ENCODE measurements at places on chromosomes 5 and 9.

DNA sequence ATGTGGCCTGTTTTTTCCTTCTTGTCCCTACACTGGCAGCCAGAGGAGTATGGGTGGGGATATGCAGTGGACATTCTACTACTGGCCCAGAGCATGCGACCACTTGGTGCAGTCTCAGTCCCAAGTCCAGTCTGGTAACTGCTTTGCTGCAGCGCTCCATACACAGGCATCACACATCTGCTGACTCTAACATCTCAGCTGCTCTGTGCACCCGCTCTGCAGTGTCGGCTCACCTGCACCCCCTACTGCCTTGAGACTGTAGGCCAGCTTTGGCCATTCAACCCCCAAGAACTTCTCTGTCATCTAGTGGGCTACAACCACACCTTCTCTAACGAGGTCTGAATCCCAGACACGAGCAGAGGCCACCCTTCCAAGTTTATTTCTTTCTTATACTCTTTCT is 46.4 kb upstream of the SLCO6A1 start:
- no peak for DNase-seq

DNA sequence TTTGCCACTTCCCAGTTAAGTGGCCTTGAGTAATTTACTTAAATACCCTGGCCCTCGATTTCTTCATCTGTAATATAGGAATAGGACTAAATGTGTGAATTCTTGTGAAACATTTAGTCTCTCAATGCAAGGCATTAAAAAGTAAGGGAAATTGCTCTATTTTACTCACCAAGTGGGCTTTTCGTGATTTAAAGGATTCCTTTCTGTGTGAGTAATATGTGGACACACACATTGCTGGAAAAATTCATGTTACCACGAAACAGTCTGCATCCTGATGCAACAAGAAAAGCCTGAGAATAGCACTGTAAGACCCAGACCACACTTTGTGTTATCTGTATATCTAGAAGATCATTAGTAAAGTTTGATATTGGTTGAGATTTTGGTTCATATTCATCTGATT is 1243.0 kb upstream of the CDH9 start:
- no peak for DNase-seq

DNA sequence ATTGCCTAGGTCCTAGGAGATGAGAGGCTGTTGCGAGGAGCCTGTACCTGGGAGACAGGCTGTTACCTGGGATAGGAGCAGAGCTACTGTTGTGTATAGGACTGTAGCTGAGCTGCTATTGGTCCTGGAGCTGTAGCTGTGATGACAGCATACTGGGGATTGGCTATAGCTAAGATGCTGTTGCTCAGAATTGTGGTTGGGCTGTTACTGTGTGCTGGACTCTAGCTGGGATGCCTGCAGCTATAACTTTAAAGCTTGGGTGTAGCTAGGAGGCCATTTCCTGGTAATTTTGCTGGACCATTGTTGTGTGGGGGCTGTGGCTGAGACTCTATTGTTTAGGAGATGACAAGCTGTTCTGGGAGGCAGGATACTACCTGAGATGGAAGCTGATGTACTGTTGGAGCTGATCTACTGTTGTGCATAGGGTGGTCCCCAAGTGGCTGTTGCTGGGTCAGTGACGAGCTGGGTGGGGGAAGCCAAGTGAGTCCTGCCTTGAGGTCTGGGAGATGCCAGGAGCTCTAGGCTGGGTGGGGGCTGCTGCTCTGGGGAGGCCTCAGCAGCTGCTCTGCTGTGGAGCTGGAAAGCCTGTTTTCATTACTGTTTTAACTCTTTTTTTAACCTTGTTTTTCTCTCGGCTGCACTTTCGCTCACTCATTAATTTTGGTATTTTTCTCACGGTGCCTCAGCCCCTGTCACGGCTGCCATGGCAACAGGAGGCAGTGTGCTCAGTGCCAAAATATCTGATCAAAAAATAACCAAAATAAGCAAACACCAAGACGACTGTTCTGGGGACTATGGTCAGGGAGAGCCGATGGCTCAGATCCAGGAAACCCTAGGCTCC is 3.0 kb upstream of the PCDH1 start:
- no peak for DNase-seq

GRCh38 chr5:612498-613424 is 621 bp downstream of the CEP72 start:
- no peak for DNase-seq

Measured in AG10803 (cell line).